Suppressor macrophage treated with lipopolysaccharide for 1 hour (primary cell): ENCODE measurements at places on chromosomes 4 and X.
A peak's percentile ranks its signal among the peaks of the same experiment; 100 is the strongest.

GRCh38 chrX:769796-770195 lies 139.2 kb downstream of the SHOX start:
- no peak for DNase-seq

DNA sequence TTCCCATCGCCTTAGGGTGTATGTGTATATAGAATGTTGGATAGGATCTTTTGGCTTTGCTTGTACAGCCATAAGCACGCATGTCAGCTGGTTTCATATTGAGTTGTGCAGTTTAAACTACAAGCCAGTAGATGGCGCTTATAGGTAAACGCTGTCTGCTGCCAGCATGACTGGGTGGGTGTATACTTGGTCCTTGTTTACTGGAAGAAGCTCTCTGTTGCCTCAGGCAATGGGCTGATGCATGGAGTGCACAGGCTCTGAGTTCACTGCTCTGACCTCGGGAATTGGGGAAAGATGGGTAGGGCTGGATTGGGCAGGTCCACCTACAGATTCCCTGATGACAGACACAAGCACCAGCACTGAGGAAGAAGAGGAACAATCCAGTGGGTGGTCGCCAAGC lies 831.5 kb downstream of the STIM2 start:
- DNase-seq, result peak; percentile 47

DNA sequence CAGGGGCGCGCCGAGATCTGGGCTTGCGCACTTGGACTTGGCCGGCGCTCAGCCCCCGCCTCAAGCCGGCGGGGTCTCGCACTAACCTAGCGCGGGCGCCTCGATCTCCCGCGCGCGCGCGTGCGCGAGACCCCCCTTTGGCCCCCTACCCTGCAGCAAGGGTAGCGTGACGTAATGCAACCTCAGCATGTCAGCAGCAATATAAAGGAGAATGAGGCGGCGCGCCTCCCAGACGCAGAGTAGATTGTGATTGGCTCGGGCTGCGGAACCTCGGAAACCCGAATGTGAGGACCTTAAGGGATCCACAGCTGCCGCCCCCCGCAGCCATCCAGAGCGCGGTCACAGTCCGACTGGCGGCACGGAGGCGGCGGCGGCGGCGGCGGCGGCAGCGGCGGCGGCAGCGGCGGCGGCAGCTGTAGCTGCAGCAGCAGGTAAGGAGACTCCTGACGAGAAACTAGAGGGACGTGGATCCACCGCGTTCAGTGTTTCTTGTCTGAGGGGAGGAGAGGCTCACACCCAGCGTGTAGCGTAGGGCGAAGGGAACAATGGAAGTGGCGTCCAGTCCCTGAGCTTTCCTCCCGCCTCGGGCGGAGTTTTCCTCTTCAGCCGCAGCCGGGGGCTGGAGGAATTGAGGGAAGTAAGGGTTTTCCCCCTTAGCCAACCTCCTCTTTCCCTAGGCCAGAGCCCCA lies at the start of the genes SATL1 and ZNF711:
Gene SATL1 (minus strand): TSS at position 19 of the 689 bp plus-strand sequence. CDS start 134,811 bp downstream, outside the sequence.
Gene ZNF711 (plus strand): TSS at position 231 of the 689 bp plus-strand sequence. CDS start 3,582 bp downstream, outside the sequence.
- peak; percentile 36 for DNase-seq

DNA sequence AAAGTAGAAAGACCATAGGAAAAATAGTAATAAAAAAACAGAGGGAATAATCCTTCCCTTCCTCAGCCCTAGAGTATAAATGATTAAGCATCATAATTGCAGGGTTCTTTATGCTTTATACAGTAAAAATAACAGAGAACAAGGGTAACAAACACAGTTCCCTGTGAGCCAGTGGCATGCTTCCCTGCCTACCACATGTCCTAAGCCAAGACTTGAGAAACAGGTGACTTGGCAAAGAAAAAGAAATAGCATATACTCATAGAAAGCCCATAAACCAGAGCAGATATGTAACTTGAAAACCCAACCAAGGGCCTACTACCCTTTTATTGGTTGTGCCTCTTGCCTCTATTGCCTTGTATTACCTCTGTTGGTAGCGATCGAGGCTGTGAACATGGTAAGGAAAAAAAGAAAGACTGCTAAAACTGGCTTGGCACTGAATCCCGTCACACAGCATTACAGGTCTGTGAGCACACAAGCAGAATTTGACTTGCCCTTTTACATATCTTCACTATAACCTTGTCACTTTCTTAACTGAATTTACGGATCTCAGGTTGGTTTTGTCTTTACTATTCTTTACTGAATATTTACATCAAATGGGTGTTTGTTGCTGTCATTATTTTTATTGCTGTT lies 30.9 kb upstream of the MYOZ2 start:
- DNase-seq, result no peak

DNA sequence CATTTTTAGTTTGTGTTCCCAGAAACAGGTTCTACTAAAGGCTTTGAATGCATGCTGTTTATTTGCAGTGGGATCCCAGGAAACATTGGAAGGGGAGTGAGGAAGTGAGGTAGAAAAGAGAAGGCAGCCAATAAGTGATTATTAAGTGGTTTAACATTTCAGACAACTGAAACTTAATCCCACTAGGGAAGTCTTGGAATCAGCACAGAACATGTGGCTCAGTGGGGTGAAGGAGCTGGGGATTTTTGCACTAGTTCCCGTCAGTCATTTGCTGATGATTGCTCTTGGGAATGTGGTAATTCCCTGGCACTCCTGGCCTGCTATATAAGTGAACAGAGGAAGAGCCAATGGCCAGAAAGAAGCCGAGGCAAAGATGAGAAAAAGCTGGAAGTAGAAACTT lies 1053.0 kb upstream of the IGFBP7 start:
- no peak for DNase-seq

- no peak for DNase-seq
Measured at GRCh38 chrX:94045724-94046123, 371.7 kb downstream of the FAM133A start.
